Peyer's patch (tissue), 4 donors: ENCODE measurements at places on chromosomes 13 and 19.

DNA sequence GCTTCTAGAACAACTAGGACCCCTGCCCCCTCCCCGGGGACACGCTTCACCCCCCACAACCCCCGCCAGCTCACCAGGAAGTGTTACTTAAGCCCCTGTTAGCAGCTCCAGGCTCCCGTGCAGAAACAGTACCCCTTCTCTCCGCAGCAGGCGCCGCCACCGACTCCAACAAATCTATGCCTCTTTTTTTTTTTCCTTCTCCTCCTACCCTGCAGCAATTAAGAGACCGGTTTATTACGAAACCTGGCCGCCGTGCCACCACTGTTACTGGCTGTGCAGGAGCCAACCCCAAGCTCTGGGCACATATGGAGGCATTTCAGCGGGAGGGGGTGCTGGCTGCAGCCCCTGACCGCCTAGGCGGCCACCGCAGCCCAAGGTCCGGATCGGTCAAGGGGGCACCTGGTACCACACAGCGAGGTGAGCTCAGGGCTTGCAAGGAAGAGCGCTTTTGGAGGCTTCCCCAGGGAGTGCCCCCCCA is 2.4 kb downstream of the GADD45B start:
- peak; percentile 76 for DNase-seq

DNA sequence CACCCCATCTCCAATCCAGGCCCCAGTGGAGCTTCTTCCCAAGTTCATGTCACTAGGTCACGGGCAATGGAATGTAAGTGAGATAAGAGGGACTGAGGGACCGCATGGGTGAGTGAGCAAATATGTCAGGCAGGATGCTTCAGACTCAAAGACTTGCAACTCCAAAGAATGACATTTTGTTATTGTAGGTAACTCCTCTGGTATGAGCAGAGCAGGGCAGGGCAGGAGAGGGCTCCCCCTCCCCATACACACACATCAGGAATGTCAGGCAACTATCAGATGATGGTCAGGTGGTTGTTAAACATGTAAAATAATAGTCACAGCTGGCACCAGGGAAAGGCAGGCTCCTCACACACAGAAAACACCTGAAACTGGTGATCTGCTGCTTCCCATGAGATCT is 10.6 kb downstream of the ERVV-2 start:
- no peak for DNase-seq

- DNase-seq = no peak
Observed at GRCh38 chr13:108755083-108755482, 125.7 kb downstream of the MYO16 start.

GRCh38 chr13:57644106-57644505 is 12.6 kb downstream of the PCDH17 start:
- no peak for DNase-seq

GRCh38 chr19:56124578-56124977 is 3.5 kb upstream of the ZNF787 start:
- DNase-seq = no peak

GRCh38 chr13:108120856-108121255 is 94.5 kb downstream of the LIG4 start:
- peak; percentile 49 for DNase-seq

DNA sequence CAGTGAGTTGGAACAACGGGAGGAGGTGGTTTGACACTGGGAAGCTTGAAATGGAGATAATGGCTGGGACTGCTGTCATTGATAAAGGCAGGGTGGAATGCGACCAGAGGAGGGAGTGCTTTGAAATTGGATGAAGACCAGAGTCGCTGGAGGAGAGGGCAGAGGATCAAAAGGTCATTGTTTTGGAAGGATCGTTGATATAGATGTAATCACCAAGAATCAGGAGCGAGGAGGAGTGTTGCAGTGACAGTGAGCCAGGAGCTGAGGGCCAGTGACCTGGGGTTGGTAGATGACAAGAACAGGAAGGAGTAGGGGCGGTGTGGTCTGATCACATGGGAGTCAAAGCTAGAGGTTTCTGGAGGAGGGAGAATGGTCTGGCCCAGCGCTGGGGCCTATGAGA is 25.3 kb downstream of the TM9SF2 start:
- DNase-seq = no peak

- no peak for DNase-seq
Observed at GRCh38 chr19:42942187-42942789, 5.3 kb upstream of the PSG7 start.

- no peak for DNase-seq
Observed at GRCh38 chr13:94329754-94330551, 149.5 kb downstream of the DCT start.

- no peak for DNase-seq
Observed at GRCh38 chr13:20995245-20995838, 66.0 kb downstream of the LATS2 start.

- peak; percentile 46 for DNase-seq
Observed at GRCh38 chr13:27339299-27339698, 68.7 kb downstream of the RASL11A start.

GRCh38 chr19:32924200-32924599 is 47.6 kb downstream of the CEP89 start:
- no peak for DNase-seq

DNA sequence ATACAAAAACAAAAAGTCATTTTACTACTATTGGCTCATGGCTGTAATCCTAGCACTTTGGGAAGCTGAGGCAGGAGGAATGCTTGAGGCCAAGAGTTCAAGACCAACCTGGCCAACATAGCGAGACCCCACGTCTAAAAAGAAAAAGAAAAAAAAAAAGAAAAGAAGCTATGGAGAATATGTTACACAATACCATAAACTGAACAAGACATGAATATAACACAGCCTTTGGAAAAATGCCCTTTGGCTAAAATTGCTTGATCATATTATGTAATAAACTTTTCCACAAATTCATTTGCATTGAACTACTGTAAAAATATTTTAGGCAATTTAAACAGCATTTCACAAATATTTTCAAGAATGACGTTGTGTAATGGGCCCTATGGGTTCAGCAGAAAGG is 3.7 kb upstream of the ZNF415 start:
- DNase-seq = no peak

DNA sequence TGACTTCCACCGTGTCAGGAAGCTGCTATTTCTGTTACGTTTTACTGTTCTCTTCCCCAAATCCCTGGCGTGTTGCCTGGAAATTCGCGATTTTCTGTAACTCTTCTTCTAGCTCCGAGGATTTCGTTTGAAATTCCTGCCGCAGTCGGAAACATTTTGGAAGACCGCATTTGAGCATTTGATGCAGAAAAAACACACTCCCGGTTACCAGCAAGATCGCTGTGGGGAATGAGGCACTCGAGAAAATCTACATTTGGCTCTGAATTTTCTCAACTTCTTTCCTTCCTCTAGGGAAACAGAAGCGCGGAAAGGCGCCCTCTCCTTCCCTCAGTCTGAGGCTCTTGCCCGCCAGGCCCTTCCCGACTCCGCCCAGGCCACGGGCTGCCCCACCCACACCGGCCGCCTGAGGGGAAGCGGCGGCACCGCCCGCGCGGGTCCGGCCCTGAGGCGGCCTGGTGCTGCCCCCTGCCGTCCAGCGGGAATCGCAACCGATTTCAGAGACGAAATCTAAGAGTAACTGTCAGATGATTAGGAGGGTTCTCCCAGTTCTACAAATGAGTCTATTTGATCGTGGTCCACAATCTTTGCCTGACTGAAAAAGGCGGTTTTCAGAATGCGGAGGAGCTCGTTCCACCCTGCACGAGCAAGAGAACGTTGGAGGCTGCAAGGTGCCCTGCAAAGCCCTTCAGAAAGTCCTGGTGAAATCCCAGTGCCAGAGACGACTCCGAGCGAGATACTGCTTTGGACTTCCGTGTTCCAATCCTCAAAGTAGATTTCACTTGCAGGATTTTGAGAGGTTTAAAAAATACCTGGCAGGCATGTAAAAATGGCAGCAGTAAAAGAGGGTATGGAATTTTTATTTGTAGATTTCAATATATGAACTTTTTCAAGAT is 18.4 kb upstream of the TUBGCP3 start:
- DNase-seq = peak; percentile 95

- DNase-seq = no peak
Observed at GRCh38 chr13:106819413-106820180, 251.7 kb upstream of the ARGLU1 start.

DNA sequence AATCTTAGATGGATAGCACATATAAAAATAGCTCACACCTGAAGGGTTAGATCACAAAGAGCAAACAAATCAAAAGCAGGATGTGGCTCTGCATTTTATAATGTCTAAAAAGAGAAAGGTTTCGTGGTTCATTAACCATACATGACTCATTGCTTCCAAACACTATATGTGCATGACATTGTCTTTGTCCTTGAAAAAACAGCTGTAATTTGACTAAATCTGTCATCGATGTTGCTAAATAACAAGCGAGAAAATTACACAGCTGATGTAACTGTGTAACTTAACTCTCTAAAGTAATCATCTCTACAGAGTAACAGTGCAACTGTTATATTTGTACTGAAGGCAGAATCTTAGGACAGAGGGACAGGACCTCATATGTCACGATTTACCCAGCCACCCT is 383.1 kb upstream of the GPC6 start:
- DNase-seq = no peak

DNA sequence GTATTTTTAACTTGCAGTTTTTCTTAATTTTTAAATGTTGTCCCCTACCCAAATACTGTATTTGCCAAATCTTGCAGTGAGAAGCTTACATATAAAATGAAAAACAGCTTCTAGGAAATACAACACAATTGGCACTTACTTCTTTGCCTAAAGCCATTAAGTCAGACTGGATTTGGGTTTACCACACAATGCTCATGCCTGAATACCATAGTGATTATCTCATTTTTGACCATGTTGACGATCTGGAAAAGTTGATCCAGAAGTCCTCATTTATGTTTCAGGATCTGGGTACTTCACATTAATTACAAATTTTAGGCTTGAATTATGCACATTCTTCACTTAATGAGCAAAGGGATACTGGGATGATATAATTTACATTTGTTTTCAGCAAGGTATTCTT is 2.4 kb downstream of the RNF6 start:
- DNase-seq = no peak

DNA sequence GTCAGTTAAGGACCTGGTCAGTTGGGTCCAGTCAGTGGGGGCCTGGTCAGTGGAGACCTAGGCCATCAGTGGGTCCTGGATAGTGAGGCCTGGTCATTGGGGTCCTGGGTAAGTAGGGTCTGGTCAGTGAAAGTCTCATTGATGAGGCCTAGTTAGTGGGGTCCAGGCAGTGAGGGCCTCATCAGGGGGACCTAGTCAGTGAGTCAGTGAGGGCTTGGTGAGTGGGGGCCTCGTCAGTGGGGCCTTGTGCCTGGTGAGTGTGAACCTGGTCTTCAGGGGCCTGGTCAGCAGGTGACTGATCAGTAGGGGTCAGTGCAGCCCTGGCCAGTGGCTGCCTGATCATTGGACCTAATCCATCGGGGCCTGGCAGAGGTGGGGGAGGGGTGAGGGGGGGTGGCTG is 42.6 kb upstream of the TPM4 start:
- DNase-seq = no peak

GRCh38 chr13:34411894-34412293 is 530.2 kb upstream of the NBEA start:
- DNase-seq = no peak

DNA sequence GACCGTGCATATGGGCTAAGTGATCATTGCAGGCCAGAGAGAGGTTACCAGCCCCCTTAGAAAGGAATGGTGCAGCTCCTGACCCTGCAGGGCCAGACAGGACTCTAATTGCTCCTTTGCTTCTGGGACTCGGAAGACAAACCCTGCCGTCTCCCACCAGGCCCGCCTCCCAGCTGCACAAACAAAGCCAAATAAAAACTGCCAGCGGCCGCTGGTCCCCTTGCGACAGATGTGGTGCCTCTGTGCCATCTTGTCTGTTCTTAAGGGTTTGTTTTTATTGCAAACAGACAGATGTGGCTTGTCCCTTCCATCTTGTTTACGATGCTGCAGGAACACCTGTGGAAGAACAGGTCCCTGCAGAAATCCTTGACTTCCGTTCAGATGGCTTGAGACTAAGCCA is 434.4 kb upstream of the TSHZ3 start:
- no peak for DNase-seq

GRCh38 chr13:60402022-60402421 is 5.0 kb downstream of the TDRD3 start:
- no peak for DNase-seq

DNA sequence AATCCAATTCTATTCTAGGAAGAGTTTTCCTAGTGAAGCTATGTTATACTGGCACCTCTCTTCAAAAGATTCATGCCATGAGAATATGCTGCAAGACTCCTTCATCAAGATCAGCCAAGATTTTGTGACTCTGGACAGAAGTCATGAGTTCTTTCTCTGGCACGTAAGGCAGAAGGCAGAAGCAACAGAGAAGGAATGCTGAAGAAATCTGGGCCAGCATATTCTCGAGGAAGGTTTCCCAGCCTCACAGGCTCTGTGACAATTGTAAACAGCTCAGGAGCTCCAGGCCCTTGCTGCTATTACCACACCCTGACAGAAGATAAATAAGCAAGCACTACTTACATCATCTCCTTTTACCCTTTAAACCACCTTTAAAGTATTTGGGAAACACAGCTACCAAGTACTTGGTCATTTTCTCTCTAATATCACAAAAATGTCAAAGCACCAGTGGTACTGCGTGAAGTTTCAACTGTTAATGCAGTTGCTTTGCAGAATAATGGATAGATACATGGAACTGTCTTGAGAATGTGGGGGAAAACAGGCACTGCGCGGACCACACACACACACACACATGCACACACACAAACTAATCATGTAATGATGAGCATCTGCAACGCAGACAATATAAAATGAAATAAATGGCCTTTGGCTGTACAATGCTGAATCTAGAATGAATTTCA is 55.4 kb downstream of the INTS6 start:
- no peak for DNase-seq

GRCh38 chr19:54329476-54330165 is 9.3 kb downstream of the LILRA4 start:
- no peak for DNase-seq

DNA sequence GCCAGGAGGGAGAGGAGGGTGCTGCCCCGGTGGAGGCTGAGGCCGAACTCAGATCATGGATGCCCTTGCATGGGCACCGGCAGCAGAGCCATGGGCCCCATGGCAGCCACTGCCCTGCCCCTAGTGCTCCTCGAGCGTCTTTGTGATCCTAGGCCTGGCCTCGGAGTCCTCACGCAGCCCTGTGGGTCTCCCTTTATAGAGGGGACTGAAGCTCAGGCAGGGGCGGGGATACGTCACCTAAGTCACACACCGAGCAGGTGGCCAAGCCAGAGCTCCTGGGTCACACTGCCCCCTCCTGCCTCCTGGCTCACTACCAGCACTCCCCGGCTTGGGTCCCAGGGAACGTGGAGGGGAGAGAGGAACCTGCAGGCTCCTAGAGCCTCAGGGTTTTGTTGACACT is 28.7 kb downstream of the DHX34 start:
- no peak for DNase-seq

- DNase-seq = no peak
Observed at GRCh38 chr19:53871454-53871853, 3.8 kb downstream of the MYADM start.

DNA sequence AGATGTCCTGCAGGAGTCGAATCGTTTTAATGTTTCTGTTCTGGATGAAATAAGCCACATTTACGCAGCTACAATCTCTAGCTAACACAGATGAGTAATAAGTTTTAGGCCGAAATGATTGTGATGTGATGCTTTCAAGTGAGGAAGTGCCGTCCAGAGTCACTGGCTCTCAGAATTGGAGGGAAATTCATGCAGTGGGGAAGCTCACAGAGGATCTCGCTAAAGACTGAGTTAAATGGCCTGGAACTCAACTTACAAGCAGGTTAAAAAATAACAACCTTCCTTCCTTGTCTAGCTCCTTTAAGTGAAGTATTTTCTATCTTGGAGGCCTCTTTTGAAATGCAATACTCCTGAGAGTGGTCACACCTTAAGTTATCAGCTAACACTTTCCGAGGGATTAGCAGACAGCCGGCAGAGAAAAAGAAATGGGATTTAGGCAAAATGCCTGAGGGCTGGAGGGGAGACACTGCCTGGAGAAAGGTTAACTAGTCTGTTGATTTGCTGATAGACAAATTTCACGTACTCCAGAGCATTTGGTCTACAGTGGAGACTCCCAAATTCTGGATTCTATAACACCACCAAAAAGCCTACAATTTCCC is 74.2 kb downstream of the IRS2 start:
- DNase-seq = no peak
